Immature natural killer cell (primary cell): ENCODE measurements at places on chromosomes 5 and 9. TPM values are rescaled to one million over a fixed set of nuclear protein-coding genes. Genes with fewer than 3 reads are reported as not detected.

DNA sequence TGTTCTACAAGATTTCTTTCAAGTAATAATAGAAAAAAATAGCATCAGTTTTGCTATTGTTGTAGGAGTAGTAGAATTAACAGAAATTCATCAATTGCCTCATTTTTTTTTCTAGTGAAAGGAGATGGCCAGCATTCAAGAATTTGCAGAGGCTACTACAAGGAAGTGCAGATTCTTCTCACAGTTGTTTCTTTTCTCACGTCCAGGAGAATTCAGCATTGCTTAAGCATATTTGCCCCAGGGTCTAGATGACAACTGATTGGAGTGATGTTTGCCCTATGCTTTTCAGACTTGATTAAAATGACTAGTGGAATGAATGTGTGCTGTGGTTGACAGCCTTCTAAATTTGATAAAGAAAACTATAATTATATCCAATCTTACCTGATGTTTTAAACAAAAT lies 46.6 kb upstream of the SLC12A2 start:
- peaks cover 8% of the 10 kb centered on the region for H3K4me1 ChIP-seq
- no peak overlapping the region for H3K4me3 ChIP-seq

GRCh38 chr9:7121055-7121454 lies 363.3 kb downstream of the KDM4C start:
- peaks cover 7% of the 10 kb centered on the region for H3K36me3 ChIP-seq
- H3K27me3 ChIP-seq, result peaks cover 14% of the 10 kb centered on the region
- DNase-seq, result peak; percentile 75
- H3K27ac ChIP-seq, result peak overlapping the region; percentile 92
- peak overlapping the region; percentile 74 for H3K4me3 ChIP-seq

DNA sequence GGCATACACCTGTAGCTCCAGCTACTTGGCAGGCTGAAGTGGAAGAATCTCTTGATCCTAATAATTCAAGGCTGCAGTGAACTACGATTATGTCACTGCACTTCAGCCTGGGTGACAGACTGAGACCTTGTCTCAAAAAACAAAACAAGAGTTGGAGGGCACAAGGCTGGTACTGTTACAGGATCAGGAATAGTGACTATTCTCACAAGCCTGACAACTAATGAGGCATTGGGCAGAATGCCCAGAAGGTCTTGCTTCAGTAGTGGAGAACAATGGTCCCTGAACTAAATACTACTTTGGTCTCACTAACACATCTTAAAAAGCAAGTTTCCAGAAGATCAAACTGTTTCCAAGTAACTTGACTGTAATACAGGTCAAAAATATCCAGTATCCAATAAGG lies 182.9 kb upstream of the RFX3 start:
- H3K27me3 ChIP-seq, result no peaks in the 10 kb centered on the region
- DNase-seq, result no peak
- H3K27ac ChIP-seq, result no peak overlapping the region
- H3K4me1 ChIP-seq, result no peaks in the 10 kb centered on the region

DNA sequence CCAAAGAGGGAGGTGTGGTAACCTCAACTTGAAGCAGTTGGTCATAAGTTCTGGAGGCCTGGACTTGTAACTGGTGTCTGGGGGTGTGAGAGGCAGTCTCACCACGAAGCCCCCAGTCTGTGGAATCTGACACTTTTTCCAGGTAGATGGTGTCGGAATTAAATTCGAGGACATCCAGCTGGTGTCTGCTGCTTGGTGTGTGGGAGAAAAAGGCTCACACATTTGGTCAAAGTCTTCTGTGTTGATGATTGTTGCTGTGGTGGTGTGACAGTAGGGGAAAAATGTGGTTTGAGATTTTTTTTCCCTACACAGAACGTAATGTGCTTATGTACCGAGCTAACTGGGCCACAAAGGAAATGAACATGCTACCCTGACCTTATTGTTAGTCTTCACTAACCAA lies 251.9 kb downstream of the MAT2B start:
- peak overlapping the region; percentile 68 for H3K4me3 ChIP-seq
- peaks cover 4% of the 10 kb centered on the region for H3K27me3 ChIP-seq
- H3K36me3 ChIP-seq, result no peaks in the 10 kb centered on the region
- peak overlapping the region; percentile 91 for H3K27ac ChIP-seq
- H3K4me1 ChIP-seq, result peaks cover 49% of the 10 kb centered on the region

- H3K27ac ChIP-seq, result no peak overlapping the region
- peaks cover 24% of the 10 kb centered on the region for H3K4me1 ChIP-seq
- DNase-seq, result no peak
- H3K36me3 ChIP-seq, result no peaks in the 10 kb centered on the region
- peaks cover 11% of the 10 kb centered on the region for H3K27me3 ChIP-seq
Measured at GRCh38 chr5:177393206-177393765, 7.2 kb downstream of the PFN3 start.

NR2F1-AS1 gene
- not detected for polyA plus RNA-seq
